HCT116 (cell line): ENCODE measurements at places on chromosomes 2 and 18. TPM values are rescaled to one million over a fixed set of nuclear protein-coding genes. Genes with fewer than 3 reads are reported as not detected.

DNA sequence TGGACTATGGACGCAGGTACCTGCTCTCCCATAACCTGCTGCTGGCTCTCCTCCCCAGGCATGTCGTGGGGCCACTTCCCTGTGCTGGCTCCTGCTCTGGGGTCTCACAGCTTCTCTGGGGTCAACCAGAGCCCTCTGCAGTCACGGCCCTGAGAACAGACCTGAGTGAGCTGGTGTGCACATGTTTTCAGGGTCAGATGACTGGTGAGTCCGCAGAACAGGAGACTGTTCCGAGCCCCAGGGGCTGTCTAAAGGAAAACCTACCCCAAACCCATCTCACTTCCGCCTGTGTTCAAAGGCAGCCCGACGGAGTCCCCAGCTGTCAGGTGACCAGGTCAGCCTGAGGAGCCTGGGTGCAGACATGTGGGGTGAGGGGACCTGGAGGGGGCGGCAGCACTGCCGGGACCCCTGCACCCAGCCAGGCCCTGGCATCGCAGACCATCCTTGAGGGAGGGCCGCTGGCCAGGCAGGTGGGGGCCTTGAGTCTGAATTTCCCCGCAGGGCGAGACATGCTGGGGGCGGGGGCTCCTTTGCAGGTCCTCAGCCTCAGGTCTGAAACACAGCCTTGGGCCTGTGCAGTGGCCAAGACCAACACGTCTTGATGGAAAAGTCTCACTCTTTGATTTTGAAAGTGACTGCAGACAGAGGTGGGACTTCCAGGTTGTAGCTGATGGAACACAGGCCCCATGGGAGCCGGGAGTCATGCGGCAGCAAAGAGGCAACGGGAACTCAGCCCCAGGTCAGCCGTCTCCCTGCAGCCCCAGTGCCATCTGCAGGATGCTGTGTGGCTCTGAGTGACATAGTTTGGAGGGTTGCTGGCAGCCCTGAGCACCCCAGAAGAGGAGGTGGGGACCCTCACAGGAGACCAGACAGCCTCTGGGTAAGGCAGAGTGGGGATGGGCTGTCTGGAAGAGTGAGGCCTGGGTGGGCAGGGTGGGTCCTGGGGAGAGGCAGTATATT is 65.3 kb downstream of the TWIST2 start:
- no peak for DNase-seq

DNA sequence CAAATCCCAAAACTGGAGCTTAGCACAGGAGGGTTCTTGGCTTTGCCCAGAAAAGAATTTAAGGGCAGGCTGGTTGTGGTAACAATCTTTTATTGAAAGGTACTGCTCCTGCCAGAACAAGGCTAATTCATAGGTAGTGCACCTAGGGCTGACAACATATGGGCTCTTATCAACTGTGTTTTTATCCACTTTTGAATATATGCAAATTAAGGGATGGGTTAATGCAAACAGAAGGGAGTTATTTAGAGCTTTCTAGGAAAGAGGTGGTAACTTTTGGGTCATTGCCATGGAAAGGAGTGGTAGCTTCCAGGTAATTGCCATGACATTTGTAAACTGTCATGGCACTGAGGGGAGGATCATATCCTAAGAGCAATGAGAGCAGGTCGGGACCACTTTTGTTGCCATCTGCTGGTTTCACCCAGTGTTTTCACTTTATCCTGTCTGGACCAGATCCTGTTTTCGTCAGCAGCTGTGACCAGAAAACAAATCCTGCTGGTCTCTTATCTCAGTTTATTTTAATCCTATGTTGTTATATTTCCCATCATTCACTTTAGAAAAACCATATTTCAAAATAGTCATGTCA is 981 bp downstream of the C2orf66 start:
- no peak for DNase-seq

DNA sequence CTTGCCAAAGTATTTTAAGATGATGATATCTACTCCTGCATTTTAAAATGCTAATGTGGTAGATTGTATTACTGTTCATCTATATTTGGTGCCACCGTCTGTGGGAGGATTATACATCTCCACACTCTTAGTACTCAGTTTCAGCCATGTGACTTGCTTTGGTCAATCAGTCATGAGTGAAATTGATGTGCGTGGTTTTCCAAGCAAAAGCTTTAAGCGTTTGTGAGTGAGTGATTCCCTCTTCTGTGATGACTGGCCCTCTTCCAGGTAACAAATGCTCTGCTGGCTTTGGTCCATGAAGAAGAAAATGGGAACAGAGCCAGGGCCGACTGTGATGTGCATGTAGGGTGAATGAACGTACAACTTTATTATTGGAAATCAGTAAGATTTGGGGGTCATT is 330.4 kb downstream of the LPIN1 start:
- DNase-seq, result no peak

Gene CKAP2L
- 27.5 TPM for total RNA-seq

GRCh38 chr2:216426166-216426777 is 14.0 kb downstream of the SMARCAL1 start:
- no peak for DNase-seq

- no peak for DNase-seq
These were observed 89.6 kb downstream of the INSIG2 start for GRCh38 chr2:118177884-118178283.

- DNase-seq, result no peak
These were observed 133.4 kb upstream of the AGAP1 start for GRCh38 chr2:235360446-235360845.

Gene MYOM1
- total RNA-seq, result 0.52 TPM

DNA sequence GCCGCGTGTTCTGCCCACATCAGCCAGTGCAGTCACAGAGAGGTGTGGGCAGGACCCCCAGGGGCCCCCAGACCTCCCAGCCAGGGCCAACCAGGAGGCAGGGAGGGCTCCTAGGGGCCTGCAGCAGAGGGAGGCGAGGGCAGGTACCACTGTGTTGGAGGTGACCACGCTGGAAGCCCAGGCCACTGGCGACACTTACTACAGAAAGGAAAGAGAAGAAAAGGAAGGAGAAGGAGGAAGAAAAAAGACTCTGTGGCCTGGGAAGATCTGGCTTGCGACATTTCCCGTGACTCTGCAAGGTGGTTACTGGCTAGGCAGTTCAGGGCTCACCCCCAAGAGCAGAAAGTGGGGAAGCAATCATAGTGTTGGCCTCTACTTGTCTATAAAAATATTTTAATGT is 98.1 kb upstream of the BCL2L11 start:
- no peak for DNase-seq

DNA sequence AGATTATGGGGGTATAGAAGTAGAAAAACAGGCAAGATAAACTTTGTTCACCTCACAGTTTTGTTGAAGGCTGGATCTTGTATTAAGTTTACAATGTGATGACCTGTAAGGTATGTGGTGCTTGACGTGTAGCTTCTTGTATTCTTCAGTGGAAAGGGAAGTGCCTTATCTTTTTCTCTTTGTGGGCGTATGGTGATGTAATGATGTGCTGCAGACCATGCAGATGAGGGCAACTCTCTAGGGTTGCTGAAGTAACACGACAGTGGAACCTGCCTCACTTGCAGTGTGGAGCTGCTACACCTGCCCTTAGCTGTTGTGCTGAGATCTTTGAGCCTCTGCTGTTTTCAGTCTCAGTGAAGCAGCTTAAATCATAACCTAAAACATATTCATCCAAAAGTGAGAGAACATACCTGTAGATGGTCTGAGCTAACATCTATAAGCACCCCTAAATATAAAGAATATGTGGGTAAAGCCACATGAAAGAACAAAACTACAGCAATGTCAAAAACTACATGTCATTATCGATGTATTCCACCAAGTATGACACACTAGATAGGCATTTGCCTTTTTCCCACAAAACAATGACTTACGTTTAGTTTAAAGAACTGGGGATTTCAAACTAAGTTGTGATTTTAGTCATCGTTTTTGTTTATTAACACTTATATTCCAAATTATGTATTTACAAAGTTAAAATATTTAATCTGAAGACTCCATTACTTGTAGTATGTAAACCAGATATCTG is 1144.1 kb downstream of the CNTNAP5 start:
- no peak for DNase-seq

- no peak for DNase-seq
These were observed 19.8 kb downstream of the CCDC88A start for GRCh38 chr2:55399815-55400214.

- DNase-seq, result no peak
These were observed 36.1 kb upstream of the ZNF532 start for GRCh38 chr18:58828399-58829121.

DNA sequence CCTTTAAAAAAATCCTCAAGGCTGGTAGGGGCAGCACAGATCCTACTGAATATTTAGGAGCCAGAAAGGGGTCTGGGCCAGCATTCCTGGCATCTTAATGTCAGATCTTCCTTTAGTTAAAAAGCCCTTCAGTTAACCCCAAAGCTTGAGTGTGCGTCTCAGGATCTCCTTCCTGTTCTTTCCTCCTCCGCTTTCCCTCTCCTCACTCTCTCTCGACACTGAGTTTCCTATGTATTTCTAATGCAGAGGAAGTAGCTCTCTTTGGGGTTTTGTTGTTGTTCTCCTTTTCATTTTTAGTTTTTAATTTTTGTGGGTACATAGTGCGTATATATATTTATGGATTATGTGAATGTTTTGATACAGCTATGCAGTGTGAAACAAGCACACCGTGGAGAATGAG is 109.9 kb upstream of the COPS8 start:
- DNase-seq, result no peak

GRCh38 chr2:239688122-239688681 is 287.4 kb upstream of the HDAC4 start:
- DNase-seq, result no peak

DNA sequence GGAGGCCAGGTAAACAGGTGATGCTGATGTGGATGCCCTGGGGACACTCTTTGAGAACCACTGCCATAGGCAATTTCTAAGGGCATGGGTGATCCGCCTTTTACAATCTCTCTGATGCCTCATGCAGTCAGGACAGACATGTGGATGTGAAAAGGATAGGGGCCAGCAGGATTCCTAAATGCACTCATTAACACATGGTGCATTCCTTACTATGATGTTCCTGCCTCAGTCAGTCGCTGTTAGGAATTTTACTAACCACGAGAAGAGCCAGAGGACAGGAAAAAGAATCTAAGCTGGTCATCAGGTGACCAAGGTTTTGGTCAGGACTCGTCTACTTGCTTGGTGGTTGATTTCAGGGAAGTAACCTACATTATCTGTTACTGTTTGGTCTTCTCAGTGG is 191.0 kb downstream of the ARL4C start:
- no peak for DNase-seq

DNA sequence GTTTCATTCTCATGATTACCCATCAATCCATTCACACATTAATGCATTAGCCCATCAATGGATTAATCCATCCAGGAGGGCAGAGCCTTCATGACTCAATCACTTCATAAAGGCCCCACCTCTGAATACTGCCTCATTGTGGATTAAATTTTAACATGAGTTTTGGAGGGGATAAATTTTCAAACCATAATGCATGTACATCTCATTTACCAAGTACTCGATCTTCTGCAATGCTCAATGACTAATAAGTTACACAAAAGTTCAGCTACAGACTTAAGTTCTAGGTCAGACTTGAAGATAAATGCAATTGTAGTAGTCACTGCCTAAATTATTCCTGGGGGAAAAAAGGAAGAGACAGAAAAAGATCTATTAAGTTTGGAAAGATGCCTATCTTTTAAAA is 120.0 kb upstream of the OSR1 start:
- no peak for DNase-seq
